ENCODE measurements at places on chromosomes 7 and 10. TPM values are rescaled to one million over a fixed set of nuclear protein-coding genes. Genes with fewer than 3 reads are reported as not detected.

Gene PRLHR
- total RNA-seq: not detected

DNA sequence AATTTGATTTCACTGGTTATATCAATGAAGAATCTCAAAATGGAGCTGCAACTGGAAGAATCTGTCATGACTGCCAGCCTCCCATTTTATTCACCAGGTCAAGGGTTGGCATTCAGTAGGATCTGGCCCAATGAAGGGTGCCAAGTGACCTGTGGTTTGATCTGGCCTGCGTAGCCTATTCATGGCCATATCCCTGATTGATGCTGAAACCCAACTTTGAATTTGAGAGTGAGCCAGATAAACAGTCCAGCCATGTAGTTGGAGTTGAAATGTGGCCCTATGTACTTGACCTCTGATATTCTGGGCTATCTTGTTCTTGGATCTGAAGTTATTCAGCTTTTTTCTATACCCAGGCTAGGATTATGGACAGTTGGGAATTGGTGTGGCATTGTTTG is 1.5 kb downstream of the MKLN1 start:
- peak overlapping the region; percentile 96 for H3K4me3 ChIP-seq
- no peaks in the 10 kb centered on the region for H3K27me3 ChIP-seq
- peak overlapping the region; percentile 34 for H3K27ac ChIP-seq
- no peak for DNase-seq
- H3K4me1 ChIP-seq: peaks cover 67% of the 10 kb centered on the region

- H3K4me1 ChIP-seq: peaks cover 6% of the 10 kb centered on the region
- no peak for DNase-seq
- H3K27me3 ChIP-seq: peaks cover 2% of the 10 kb centered on the region
- H3K27ac ChIP-seq: no peak overlapping the region
- no peak overlapping the region for H3K4me3 ChIP-seq
These were observed 84.8 kb downstream of the PRKAG2 start for GRCh38 chr7:151792086-151792485.

- H3K36me3 ChIP-seq: no peaks in the 10 kb centered on the region
- peak; percentile 38 for DNase-seq
- H3K4me3 ChIP-seq: no peak overlapping the region
- peaks cover 13% of the 10 kb centered on the region for H3K27me3 ChIP-seq
These were observed 104.0 kb downstream of the SLIT1 start for GRCh38 chr10:97081621-97082235.

Gene TRIM50
- not detected for total RNA-seq

DNA sequence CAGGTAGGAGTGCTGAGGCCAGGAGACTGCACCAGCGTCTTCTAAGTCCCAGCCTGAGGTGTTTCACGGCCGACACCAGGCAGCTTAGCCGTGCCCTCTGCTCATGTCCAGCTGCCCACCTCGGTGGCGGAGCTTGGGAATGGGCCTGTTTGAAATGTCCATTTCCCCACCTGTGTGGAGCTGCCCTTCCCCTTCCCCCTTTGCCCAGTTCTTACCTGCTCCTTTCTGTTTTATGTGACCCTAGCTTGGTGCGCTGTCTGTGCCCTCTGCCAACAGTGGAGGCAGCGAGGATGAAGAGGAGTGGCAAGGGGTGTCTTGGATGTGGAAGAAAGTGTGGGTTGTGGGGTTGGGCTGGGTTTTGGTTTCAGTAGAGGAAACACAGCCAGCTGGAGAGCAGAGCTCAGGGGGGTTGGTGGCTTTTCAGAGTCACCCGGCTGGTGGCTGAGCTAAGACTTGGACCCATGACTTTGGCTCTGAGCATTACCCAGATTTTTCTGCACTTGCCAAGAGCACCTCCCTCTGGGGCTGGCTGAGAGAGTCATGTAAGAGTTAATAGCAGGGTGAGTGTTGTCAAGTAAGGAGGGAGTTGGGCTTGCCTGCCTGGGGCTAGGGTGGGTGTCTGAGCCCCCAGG is 37.4 kb downstream of the GBX1 start:
- no peak overlapping the region for H3K4me3 ChIP-seq
- H3K4me1 ChIP-seq: no peaks in the 10 kb centered on the region
- H3K27me3 ChIP-seq: no peaks in the 10 kb centered on the region
- no peak overlapping the region for H3K27ac ChIP-seq
- no peaks in the 10 kb centered on the region for H3K36me3 ChIP-seq

GRCh38 chr7:22751341-22751740 is 24.3 kb downstream of the IL6 start:
- H3K27ac ChIP-seq: no peak overlapping the region
- peaks cover 12% of the 10 kb centered on the region for H3K27me3 ChIP-seq
- no peak for DNase-seq

GRCh38 chr7:28815928-28816373 is 142.2 kb downstream of the TRIL start:
- H3K27me3 ChIP-seq: no peaks in the 10 kb centered on the region
- no peak overlapping the region for H3K4me3 ChIP-seq
- H3K36me3 ChIP-seq: no peaks in the 10 kb centered on the region
- no peaks in the 10 kb centered on the region for H3K4me1 ChIP-seq
- DNase-seq: no peak

Gene BHLHA15
- 0.57 TPM for total RNA-seq

DNA sequence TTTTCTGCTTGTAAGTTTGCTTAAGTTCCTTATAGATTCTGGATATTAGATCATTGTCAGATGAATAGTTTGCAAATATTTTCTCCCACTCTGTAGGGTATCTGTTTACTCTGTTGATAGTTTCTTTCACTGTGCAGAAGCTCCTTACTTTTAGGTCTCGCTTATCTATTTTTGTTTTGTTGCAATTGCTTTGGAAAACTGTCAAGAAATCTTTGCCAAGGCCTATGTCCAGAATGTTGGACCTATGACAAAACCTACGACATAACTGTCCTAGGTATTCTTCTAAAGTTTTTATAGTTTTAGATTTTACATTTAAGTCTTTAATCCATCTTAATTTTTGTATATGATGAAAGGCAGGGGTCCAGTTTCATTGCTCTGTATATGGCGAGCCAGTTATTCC is 27.4 kb downstream of the COA1 start:
- no peaks in the 10 kb centered on the region for H3K27me3 ChIP-seq
- H3K36me3 ChIP-seq: peaks cover 28% of the 10 kb centered on the region
- H3K4me3 ChIP-seq: no peak overlapping the region
- no peak overlapping the region for H3K27ac ChIP-seq
- no peak for DNase-seq
- peaks cover 73% of the 10 kb centered on the region for H3K4me1 ChIP-seq

DNA sequence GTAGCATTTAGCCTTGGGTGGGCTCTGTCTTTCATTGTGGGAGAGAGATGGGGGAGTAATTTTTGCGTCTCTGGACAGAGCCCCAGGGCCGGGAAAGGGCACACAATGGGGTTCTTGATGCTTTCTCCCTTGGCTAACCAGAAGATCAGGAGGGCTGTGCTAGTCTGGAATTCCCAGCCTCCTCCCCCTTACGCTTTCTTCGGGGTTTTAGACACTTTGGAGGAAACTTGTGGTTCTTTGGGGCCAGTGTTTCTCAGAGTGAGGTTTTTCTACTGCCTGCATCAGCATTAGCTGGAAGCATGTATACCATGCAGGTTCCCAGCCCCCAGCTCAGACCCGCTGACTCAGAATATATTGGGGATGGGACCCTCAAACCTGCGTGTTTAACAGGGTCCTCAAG is 7.0 kb downstream of the NEURL1 start:
- DNase-seq: no peak
- no peak overlapping the region for H3K27ac ChIP-seq
- H3K27me3 ChIP-seq: peaks cover 42% of the 10 kb centered on the region
- H3K4me1 ChIP-seq: peaks cover 47% of the 10 kb centered on the region

DNA sequence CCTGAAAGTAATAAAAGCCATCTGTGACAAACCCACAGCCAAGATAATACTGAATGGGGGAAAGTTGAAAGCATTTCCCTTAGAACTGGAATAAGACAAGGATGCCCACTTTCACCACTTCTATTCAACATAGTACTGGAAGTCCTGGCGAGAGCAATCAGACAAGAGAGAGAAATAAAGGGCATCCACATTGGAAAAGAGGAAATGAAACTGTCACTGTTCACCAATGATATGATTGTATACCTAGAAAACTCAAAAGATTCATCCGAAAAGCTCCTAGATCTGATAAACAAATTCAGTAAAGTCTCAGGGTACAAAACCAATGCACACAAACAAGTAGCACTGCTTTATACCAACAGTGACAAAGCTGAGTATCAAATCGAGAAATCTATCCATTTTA is 581.7 kb upstream of the TEX47 start:
- H3K27me3 ChIP-seq: no peaks in the 10 kb centered on the region
- no peak overlapping the region for H3K27ac ChIP-seq
- H3K4me1 ChIP-seq: no peaks in the 10 kb centered on the region
- H3K36me3 ChIP-seq: no peaks in the 10 kb centered on the region
- DNase-seq: no peak

- H3K4me1 ChIP-seq: peaks cover 44% of the 10 kb centered on the region
- peak overlapping the region; percentile 59 for H3K4me3 ChIP-seq
- no peak for DNase-seq
- H3K27me3 ChIP-seq: peaks cover 2% of the 10 kb centered on the region
- H3K27ac ChIP-seq: peak overlapping the region; percentile 84
These were observed 11.4 kb upstream of the REPIN1 start for GRCh38 chr7:150357270-150357669.

DNA sequence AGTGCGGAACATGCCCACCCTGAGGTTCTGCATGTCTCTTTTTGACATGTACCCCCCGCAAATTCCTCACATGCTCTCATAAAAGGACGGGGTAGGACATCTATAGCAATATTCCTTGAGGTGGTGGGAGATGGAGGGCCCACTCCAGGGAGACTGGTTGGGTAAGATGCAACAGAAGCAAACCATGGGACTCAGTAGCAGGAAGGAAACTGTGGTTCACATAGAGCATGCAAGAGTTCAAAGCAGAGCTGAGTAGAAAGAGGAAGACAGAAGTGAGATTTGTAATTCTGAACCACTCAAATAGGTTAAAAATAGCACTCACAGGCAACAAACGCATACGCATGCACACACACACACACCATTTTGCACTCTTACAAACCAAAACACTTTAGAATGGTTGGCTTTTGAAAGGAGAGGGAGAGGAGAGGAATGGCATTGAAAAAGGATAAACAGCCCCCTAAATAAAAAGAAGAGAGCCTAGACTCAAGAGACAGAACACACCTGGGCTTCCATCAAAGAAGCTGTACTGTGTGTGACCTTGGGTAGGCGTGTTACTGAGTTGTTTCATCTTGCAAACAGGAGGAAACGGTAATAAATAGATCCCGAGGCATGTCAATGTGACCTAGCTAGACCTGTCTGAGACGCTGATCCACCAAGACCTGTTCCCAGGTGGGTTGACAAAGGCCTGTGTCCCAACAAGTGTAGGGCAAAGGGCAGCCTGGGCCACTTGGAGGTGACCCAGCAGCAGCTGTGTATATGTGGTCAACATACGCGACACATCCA is 77.6 kb upstream of the LRRC4 start:
- peaks cover 54% of the 10 kb centered on the region for H3K4me1 ChIP-seq
- H3K27me3 ChIP-seq: peaks cover 14% of the 10 kb centered on the region
- peak overlapping the region; percentile 67 for H3K4me3 ChIP-seq
- peak overlapping the region; percentile 45 for H3K27ac ChIP-seq
- H3K36me3 ChIP-seq: peaks cover under 1% of the 10 kb centered on the region

DNA sequence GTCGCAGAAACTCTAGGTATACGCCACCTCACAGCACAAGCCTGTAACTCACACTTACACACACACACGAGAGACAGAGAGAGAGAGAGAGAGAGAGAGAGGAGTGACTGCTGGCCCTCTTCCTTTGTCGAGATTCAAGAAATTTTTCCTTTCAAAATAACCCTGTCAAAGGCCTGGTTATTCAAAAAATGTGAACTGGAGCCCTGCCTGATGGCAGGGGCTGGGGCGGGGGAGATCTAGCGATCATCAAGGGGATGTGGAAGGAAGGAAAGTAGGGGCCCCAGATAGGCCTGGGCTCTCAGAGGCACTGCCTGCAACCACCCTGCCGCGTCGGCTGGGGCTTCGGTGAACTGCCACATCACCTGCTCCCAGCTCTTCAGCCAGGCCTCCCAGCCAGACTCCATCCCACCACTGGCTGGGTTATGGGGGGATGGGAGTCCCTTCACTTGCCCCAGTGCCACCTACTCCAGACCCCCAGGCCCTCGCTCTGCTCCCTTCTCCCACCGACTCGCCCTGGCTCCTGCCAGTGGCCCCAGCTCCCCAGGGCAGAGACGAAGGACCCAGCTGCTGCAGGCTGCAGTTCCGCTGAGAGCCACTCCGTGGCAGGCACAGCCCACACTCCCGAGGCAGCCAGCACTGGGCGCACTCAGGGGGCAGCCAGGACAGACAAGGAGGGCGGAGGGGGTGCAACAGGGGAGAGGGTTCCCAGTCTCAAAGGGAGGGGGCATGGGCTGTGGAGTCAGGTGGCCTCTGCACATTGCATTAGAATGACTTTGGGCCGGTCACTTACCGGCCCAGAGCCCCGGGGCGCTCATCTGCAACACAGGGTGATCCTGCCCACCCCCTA is 15.3 kb downstream of the KCNH2 start:
- peak; percentile 39 for DNase-seq
- peaks cover 28% of the 10 kb centered on the region for H3K27me3 ChIP-seq
- no peak overlapping the region for H3K27ac ChIP-seq
- no peak overlapping the region for H3K4me3 ChIP-seq
- H3K36me3 ChIP-seq: no peaks in the 10 kb centered on the region

Gene IL2RA
- total RNA-seq: 1,254 TPM

All from activated T-helper 1 cell treated with anti-CD3 and anti-CD28 coated beads, Interleukin-12 subunit alpha, Interleukin-12 subunit beta, Interleukin-2, Interleukin-4 antibody, amounts not matched to agents 30 ng/mL and 10 ng/mL and 1 ng/mL, durations not matched to agents 14 hours and 24 hours and 36 hours (primary cell).